ENCODE measurements at places on chromosomes 4 and X. TPM values are rescaled to one million over a fixed set of nuclear protein-coding genes. Genes with fewer than 3 reads are reported as not detected.
A peak's percentile ranks its signal among the peaks of the same experiment; 100 is the strongest.

GRCh38 chr4:10875144-10875799 is 190.7 kb upstream of the CLNK start:
- DNase-seq = no peak

DNA sequence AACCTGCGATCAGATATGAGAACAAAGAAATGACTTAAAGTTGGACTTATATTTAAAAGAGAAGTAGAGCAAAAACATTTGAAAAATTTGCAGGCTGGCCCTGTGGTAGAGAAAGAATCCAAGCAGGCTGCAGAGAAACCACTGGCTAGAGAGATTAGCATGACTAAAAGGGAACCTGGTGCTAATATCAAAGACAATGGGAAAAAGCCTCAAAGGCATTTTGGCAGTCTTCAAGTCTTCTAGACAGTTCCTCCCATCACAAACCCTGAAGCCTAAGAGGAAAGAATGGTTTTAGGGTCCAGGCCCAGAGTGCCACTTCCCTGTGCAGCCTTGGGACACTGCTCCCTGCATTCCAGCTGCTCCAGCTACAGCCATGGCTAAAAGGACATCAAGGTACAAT is 33.4 kb downstream of the KCTD8 start:
- peak; percentile 44 for DNase-seq

DNA sequence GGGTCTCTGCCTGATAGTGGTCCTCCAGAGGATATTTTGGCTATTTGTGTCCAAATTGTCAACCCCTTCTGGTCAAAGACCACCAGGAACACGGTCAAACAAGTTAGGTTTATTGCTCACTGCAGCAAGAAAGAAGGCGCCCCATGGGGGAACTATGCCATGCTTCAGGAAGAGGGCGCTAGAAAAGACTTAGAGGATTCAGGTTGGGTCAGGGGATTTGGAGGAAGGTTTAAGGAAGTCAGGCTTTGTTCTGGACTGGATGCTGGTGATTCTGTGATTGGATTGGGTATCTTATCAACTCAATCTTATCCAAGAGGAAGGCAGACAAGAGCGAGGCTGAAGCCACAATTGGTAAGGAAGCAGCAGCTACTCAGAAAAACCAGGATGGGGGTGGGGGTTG is 14.3 kb upstream of the ELF4 start:
- DNase-seq = no peak

DNA sequence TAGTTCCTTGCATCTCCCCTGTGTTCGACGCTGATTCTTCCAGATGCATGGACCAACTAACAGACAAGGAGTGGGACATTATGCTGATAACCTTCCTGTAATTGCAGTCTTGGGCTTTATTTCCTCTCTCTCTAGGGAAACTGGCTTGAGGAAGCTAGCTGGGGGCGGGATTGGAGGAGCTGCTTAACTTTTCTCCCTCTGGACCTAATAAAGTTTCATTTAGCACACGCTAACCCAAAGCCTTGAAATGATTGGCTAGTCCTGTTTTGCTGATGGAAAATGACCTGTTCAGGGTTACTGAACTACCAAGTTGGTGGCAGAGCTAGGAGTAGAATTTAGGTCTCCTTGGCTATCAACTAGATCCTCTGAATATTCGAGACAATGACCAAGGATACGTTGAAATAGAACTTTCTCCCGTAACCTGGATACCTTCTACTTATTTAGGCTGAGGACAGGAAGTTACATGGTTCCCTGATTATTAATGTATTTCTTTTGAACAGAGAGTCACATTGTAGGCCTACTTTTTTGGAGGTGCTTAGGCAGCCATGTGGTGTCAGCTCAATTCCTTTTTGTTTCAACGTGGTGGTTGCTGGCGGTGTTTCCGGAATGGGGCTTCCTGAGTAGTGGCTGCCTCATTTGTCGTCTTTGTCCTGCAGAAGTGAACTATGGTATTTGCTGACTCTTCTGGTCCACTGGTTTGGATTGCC is 2.0 kb downstream of the PGK1 start:
- DNase-seq = no peak

GRCh38 chr4:73231518-73232487 is 26.8 kb downstream of the ANKRD17 start:
- DNase-seq = no peak

LUZP4 gene
- total RNA-seq = not detected

CXCL5 gene
- 9.2 TPM for total RNA-seq

ATP1B4 gene
- not detected for total RNA-seq
